ENCODE measurements at places on chromosomes 4 and X.
A peak's percentile ranks its signal among the peaks of the same experiment; 100 is the strongest.

DNA sequence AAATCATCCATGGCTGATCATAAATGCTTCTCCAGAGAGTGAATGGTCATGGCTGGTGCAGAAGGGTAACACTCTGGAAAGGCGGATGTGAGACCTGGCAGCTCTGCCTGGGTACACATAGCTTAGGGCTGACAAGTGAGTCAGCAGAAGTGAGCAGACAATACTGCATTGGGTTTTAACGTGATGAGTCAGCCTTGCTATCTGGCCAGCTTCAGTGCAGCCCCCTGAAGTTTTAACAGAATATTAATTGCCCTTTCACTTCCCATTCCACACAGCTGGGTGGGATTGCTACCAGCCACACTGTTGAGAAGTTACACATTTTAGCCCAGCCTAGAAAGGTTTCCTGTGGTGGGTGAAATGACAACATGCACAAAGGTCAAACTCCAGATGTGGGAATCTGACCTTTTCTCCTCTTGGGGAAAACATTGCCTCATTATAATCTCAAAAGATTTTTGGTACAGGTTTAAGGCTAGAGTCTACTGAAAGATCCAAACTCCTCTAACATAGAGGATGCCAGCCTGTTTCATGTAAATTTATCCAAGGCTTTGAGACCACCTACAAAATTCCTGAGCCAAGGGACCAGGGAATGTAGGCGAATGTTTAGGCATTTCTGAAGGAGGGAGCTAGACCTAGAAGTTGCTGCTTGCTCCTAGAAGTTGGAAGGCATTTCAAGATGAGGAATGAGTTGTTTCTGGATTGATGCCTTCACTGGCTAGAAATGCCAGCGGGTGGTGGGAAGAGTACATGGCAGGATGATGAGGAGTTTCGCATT, 230.3 kb upstream of the PGRMC2 start:
- H3K36me3 ChIP-seq: no peaks in the 10 kb centered on the region
- no peaks in the 10 kb centered on the region for H3K27me3 ChIP-seq
- DNase-seq: peak; percentile 92
- H3K4me1 ChIP-seq: peaks cover 9% of the 10 kb centered on the region
- H3K4me3 ChIP-seq: peak overlapping the region; percentile 61

DNA sequence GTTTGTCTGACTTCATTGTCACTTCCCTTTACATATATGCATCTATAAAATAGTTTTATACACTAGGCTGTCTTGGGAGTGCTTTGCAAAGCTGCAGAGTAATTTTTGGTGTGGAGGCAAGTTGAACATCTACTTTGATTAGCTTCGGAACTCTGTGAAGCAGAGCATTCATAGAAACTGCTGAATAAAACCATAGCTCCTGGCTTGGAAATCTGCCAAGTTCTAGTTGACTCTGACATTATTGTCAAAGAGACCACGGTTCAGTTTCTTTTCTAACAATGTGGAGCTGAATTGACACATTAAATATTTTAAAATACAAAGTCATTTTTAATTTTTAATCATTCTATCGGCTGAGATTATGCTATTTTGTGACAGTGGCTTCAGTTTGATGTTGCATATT, 335.0 kb downstream of the BMPR1B start:
- no peak overlapping the region for H3K27ac ChIP-seq
- H3K4me3 ChIP-seq: no peak overlapping the region
- H3K27me3 ChIP-seq: no peaks in the 10 kb centered on the region
- H3K36me3 ChIP-seq: no peaks in the 10 kb centered on the region
- no peaks in the 10 kb centered on the region for H3K4me1 ChIP-seq

GRCh38 chr4:74157154-74157553, 764 bp upstream of the MTHFD2L start:
- H3K4me1 ChIP-seq: peaks cover 1% of the 10 kb centered on the region
- H3K27ac ChIP-seq: peak overlapping the region; percentile 87
- peak; percentile 80 for DNase-seq

DNA sequence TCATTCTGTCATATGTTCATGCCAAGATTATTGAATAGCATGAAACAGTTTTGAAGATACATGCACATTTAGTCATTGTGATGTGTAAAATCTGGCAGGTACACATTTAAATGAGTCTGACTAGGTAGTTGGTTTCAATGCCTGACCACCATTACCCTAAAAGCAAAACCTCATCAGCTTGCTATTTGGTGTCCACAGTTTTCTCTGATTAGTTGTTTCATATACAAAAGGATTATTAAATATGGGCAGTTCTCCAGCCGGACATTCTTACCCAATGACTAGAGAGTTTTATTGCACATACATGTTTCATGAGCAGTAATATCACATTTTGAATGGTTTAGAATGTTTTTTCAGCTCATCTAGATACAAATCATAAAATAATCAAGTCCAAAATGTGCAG, 23.7 kb downstream of the DCHS2 start:
- H3K27me3 ChIP-seq: no peaks in the 10 kb centered on the region
- H3K36me3 ChIP-seq: no peaks in the 10 kb centered on the region
- no peaks in the 10 kb centered on the region for H3K4me1 ChIP-seq
- no peak for DNase-seq
- H3K27ac ChIP-seq: no peak overlapping the region
- H3K4me3 ChIP-seq: no peak overlapping the region

- no peaks in the 10 kb centered on the region for H3K27me3 ChIP-seq
- H3K4me1 ChIP-seq: no peaks in the 10 kb centered on the region
- no peak overlapping the region for H3K27ac ChIP-seq
Observed at GRCh38 chrX:51851507-51852085, 41.8 kb upstream of the MAGED1 start.

DNA sequence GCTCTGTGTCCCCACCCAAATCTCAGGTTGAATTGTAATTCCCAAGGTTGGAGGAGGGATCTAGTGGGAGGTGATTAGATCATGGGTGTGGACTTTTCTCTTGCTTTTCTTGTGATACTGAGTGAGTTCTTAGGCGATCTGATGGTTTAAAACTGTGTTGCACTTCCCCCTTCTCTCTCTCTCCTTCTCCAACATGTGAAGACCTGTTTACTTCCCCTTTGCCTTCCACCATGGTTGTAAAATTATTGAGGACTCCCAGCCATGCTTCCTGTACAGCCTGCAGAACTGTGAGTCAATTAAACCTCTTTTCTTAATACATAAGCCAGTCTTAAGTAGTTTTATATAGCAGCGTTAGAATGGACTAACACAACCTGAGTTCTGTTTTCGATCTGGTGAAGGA, 738.2 kb downstream of the ARAP2 start:
- no peak overlapping the region for H3K27ac ChIP-seq
- no peaks in the 10 kb centered on the region for H3K36me3 ChIP-seq
- H3K4me1 ChIP-seq: no peaks in the 10 kb centered on the region
- no peaks in the 10 kb centered on the region for H3K27me3 ChIP-seq
- no peak for DNase-seq

DNA sequence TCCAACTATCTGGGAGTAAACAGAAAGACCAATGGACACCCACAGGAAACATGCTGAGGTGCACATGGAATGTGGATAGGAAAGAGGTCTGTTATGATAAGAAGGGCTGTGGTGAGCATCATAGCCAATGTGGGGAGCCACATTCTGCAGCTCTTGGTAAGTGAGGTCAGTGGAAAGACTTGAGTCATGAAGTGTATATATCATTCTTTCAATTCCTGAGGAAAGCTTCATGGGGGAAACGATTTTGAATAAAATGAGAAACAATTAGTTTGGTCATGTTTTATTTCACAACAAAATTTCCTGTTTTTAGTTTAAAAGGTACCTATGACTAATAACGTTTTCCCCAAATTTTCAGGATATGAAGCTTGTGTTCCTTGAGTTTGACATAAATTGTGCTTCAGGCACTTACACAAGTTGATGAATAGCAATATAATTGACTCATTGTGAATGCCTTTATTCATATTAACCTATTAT, 41.4 kb upstream of the RASSF6 start:
- DNase-seq: peak; percentile 94
- H3K36me3 ChIP-seq: no peaks in the 10 kb centered on the region
- H3K27ac ChIP-seq: peak overlapping the region; percentile 95
- peaks cover 4% of the 10 kb centered on the region for H3K4me1 ChIP-seq
- no peaks in the 10 kb centered on the region for H3K27me3 ChIP-seq

GRCh38 chr4:3856604-3857204, 90.5 kb downstream of the ADRA2C start:
- H3K27me3 ChIP-seq: peaks cover 29% of the 10 kb centered on the region
- no peak for DNase-seq
- H3K4me3 ChIP-seq: no peak overlapping the region
- no peaks in the 10 kb centered on the region for H3K36me3 ChIP-seq
- H3K27ac ChIP-seq: no peak overlapping the region

DNA sequence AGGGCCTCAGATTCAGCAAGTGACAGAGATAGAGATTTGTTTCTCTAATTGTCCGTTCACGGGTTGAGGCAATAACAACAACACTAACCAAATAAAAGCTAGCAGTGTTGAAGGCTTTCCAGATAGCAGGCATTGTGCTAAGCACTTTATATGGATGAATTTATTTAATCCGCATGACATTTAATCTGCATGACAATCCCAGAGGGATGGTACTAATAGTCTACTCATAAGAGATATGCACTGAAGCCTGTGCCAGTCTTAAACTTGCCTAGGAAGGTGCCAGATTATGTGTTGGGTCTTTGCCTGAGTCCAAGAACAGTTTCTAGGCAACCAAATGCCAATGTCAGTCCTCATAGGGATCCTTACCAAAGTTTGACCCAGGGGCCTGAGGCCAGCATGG, 37.7 kb upstream of the FAT1 start:
- peaks cover 15% of the 10 kb centered on the region for H3K4me1 ChIP-seq
- H3K36me3 ChIP-seq: no peaks in the 10 kb centered on the region
- no peak overlapping the region for H3K27ac ChIP-seq
- no peak overlapping the region for H3K4me3 ChIP-seq
- H3K27me3 ChIP-seq: no peaks in the 10 kb centered on the region
- DNase-seq: no peak

- H3K27ac ChIP-seq: peak overlapping the region; percentile 79
- peaks cover 3% of the 10 kb centered on the region for H3K36me3 ChIP-seq
- H3K27me3 ChIP-seq: no peaks in the 10 kb centered on the region
- peak; percentile 28 for DNase-seq
- peaks cover 31% of the 10 kb centered on the region for H3K4me1 ChIP-seq
Observed at GRCh38 chrX:153765138-153766079, 1.4 kb downstream of the PLXNB3 start.

GRCh38 chrX:155819525-155819924, 61.6 kb upstream of the VAMP7 start:
- no peaks in the 10 kb centered on the region for H3K36me3 ChIP-seq
- no peak for DNase-seq
- no peaks in the 10 kb centered on the region for H3K4me1 ChIP-seq
- H3K27ac ChIP-seq: no peak overlapping the region
- no peak overlapping the region for H3K4me3 ChIP-seq
- H3K27me3 ChIP-seq: no peaks in the 10 kb centered on the region

DNA sequence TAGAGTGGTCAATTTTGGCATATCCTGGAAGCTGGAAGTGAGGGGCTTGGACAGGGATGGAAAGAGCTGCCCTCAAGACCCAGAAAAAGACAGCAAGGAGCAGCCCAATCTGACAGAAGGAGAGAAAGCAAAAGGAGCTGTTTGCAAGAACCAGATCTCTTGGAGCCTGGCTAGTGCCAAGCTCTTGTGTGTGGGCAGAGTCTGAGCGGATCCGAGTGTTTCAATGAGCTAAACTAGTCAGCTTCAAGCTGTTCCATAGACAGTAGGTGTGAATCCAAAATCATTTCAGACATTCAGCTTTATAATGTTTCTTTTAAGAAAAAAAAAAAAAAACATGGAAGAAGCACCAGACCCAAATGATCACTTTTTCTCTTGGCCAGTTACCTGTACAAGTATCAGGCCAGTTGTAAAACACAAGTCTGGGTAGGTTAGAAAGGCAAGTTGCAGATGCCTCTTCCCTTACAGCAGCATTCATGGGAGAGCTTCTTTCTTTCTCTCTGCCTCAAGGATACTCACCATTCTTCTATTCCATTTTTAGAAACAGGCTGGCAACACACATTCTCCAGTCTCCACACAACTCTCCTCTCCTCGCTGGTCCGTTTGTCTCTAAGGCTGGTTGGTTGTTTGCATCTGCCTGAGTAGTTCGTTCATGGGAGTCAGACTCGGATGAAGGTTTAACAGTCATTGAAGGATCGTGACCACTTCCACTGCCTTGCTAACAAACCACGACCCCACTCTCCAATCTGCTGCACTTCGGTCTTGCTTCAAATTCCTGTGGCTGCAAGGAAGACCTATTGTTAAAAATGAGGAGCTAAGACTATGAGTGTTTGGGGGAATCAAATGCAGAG, 105.2 kb upstream of the GATB start:
- no peak overlapping the region for H3K4me3 ChIP-seq
- H3K4me1 ChIP-seq: no peaks in the 10 kb centered on the region
- H3K27ac ChIP-seq: no peak overlapping the region
- no peak for DNase-seq
- H3K36me3 ChIP-seq: no peaks in the 10 kb centered on the region

DNA sequence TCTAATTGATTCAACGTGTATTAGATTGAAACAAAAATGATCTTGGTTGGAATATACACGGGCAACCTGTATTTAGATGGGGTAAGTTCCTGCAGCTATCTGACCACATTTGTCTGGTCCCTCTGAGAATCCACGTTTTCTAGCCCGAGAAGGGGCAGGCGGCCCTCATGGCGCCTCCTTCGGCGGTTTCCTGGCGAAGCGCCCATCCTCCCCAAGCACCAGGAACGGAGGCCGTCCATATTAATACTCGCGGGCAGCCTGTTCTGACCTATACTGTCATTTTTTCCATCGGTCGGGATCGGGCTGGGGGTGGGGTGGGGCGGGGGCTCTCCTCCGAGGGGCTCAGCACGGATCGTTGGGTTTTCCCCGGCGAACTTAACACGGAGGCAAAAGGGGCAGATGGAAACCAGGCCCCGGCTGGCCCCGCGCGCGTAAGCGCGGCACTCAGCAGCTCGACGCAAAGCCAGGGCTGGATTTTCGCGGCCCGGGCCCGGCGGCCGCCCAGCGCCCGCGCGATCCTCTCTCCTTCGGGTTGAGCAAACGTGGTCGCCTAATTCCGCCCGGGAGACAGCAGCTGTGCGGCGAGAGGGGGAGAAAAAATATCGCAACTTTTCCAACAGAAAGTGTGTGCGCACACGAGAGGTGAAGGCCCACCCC, 77.2 kb upstream of the BCOR start:
- H3K27me3 ChIP-seq: no peaks in the 10 kb centered on the region
